ENCODE measurements at places on chromosomes 6 and 20.

DNA sequence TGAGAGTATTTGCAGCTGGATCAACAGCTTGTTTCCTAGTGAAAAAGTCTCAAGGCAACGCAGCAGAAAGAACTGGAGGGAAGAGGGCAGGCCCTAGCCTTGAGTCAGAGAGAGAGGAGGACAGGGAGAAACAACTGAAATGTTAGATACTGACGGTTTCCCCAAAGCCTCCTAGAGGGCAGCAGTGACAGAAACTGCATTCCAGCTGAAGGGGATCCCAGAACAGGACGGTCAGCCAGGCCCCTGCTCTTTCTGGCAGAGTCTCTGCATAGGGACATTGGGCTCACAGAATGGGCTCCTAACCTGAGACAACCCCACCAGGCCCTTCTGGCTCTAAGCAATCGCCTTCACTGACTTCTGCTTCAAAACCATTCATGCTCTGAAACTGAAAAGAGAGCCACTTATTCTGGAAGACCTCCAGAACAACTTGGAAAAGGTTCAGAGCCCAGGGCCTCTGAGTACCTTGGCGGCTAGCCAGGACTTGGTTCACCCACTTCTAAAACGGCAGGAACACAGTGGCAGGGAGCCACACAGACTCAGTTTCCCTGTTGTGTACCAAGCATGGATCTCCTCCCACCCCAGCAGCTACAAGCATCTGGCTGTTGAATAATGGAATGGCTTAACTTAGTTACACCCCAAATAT is 72.9 kb downstream of the PSMB1 start:
- no peak for DNase-seq

DNA sequence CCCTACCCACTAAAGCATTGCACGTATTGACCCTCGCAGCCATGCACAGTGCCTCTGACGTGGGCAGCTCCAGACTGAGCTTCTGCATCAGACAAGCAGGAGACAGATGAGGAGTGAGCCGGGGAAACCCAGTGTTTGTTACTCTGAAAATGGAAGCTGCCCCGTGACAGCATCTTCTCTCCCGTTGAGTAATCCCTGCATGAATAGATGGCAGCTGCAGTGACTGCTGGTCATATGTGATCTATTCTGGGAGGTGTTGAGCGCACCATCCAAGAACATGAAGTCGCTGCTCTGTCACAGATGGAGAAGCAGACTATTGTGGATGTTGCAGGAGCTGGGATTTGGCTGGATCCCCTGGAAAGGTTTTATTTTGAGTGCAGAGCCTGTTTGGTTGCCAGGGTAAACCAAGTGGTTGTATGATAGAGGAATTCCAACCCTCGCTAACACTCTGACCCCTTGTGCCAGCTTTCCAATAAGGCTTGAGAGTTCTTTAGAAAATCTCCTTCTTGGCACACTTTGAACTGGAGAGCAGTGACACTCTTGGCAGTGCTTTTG is 242.2 kb downstream of the NRN1 start:
- DNase-seq: peak; percentile 39

GRCh38 chr20:45061244-45061643 is 39.7 kb downstream of the KCNS1 start:
- peak; percentile 94 for DNase-seq

DNA sequence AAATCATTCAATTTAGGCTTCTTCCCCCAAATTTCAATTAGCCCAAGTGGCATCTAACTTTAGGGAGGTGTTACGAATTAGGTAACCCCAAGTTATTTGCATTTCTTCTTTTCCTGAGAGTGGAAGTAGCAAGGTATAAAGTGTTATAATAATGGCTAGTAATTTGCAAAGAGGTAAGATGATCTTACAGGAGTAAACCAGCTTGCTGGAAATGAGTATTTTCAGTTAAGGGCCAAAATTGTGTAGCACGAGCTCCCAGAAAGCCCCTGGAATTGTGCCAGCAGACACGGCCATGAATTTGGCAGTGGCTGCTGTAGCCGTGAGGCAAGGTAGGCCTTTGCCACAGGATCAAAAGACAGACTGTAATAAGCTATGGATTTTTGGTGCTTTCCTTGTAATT is 38.0 kb downstream of the CITED2 start:
- DNase-seq: no peak

- DNase-seq: peak; percentile 87
Observed at GRCh38 chr6:158086504-158087223, 81.4 kb downstream of the SERAC1 start.

DNA sequence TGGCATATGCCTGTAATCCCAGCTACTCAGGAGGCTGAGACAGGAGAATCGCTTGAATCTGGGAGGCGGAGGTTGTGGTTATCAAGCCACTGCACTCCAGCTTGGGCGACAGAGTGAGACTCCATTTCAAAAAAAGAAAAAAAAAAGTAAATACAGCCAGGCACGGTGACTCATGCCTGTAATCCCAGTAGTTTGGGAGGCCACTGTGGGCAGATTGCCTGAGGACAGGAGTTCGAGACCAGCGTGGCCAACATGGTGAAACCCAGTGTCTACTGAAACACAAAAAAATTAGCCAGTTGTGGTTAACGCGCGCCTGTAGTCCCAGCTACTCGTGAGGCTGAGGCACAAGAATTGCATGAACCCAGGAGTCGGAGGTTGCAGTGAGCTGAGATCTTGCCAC is 1.5 kb upstream of the NINL start:
- peak; percentile 23 for DNase-seq

- DNase-seq: no peak
Observed at GRCh38 chr6:17491416-17492142, 98.2 kb downstream of the CAP2 start.

DNA sequence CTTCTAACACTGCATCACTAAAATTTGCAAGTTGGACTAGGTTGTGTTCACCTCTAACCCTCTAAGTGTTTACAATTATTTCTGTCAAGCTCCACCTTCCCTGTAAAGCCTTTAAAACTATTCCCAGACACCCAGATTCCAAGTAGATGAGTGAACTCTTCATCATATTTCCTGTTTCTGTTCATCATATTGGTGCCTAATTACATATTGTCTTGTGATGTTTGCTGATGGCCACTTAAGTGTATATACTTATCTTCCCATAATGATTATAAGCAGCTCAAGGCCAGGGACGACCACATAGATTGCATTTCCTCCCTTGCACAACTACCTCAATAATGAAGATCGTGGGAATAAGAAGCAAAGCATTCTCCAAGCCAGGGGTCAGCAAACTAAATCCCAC is 16.8 kb downstream of the TNFRSF21 start:
- no peak for DNase-seq

DNA sequence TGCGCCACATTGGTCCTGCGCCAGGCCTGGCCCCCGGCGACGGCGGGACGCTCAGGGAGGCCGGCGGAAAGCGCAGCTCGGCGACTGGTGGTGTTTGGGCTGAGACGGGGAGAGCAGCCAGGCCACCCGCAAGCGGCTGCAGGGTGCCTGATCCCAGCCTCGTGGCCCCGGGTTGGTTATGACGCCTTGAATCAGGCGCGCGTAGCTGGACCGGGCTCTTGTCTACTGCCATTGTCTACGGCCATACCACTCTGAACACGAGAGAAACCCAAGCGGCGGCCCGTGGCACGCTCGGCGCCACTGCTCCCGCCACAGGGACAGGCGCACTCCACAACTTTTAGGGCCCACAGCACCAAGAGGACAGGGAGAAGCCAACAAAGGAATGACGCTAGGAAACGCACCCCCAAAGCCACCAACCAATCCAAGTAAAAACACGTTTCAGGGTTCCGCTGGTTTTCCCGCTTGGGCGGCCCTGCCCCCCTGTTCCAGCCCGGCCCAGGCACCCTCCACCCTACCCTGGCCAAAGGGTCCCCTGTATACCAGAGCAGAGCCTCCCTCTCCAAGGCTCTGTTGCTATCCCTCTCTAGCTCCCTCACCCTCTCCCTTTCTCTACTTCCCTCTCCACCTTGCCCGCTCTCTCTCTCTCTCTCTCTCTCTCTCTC is 1849.3 kb upstream of the DEFB115 start:
- DNase-seq: no peak

DNA sequence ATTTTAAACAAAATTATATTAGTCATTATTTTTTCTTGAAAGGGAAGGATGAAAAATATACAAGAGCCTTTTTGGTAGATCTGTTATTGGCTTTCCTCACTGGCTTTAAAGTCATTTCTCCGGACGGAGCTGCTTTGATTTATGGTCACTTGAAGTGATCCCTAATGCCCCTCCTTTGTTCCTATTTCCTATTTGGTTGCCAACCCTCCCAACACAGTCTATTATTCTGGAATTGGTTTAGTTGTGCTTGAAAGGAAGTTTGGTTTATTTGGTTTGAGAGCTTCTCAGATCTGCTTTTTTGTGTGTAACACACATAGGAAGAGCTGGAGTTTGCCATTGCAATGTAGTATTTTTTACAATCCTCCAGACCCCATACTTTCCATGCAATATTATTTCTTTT is 347.9 kb downstream of the RFPL4B start:
- no peak for DNase-seq

DNA sequence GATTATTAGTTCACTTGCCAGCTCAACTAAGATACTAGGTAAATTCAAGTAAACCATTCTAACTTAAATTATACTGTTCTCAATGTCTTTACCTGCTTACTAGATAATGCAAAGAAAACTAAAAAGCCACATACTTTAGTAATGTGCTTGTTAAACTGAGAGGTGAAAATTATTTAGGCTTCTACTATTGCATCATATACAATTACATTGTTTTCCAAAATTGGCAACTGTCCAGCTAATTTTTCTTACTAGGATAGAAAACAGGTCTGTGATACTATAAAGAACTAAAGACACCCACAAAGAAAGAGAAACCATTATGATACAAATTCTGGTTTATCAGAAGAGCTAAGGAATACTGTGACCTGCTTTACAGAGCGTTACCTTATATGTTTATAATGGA is 45.6 kb upstream of the ALDH8A1 start:
- no peak for DNase-seq

DNA sequence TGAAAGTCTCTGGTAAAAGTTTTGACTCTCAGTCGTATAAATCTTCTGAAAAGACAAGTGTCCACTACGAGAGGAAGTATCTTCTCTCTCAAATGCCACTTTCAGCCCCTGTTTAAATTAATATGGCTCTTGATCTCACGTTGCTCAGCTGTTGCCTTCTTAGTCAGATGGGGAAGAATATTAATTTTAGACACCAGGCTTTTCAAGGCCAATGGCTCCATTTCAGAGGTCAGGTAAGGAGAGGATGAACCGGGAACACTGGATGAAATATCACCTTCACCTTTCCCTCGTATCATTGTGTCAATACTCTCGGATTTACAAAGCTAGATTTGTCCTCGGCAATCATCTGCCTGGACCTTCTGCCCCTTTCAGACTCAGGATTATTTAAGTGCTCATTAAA is at the start of gene MYLK4:
TSS of gene MYLK4 (minus strand) at position 91 of the 400 bp plus-strand sequence. CDS start 1,628 bp downstream, outside the sequence.
- no peak for DNase-seq

DNA sequence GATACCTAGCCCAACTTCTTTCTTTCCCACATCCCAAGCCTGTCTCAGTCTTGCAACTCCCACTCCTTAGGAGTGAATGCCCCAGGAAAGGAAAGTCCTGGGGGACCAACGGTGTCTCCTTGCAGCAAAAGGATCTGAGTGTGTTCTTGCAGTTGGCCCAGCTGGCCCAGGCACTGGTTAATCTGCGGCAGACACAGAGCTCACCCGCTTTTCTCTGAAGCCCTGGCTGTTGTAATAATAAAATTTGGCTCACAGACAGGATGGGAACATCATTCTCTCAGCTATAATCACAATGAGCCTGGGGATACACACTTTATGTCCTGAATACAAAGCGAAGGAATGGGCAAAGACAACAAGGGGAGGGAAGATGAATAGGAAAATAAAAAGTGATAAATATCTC is 287.0 kb upstream of the PRND start:
- peak; percentile 42 for DNase-seq

DNA sequence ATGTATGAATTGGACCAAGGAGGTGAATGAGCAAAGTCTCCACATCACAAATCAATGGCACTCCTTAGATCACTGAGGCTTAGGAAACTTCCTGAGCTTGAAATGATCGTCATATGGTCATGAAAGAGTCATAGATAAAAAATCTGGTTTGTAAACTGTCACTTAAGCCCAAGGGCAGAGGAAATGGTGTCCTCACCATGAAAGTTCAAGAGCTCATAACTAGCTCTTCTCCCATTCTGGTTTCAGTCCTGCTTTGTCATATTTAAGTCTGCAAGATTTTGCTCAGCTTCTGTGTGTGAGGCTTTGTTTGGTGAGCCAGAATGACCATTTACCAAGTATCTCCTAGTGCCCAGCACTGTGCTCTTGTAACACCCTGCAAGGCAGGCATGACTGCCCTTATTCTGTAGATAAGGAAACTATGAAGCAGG is 60.5 kb downstream of the GJA10 start:
- DNase-seq: peak; percentile 22

DNA sequence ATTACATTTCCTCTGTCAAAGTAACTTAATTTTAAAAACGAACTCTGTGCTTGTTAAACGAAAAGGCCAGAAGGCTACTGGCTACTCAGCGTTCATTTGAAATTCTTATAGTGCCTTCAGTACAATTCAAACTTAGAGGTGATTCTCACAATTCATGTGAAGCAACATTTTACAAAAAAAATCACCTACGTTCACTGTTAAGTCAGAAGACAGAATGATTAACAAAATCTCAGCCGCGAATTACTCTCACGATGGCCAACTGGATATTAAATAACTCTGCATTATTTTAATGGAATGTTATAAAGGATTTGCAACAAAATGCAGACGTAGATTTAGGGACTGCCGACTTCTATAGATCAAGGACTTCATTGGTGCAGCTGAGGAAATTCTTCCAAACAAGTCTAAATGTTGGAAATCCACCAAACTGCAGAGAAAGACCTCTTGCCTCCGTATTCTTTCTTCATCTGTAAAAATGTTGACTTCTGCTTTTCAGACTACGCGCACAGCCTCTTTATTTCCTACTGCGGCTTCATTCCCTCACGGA is 1.6 kb upstream of the QKI start:
- no peak for DNase-seq

All from fibroblast of skin of back (primary cell).